ENCODE measurements at places on chromosomes 13 and 19.

- DNase-seq: no peak
Observed at GRCh38 chr13:97938706-97939475, 14.6 kb upstream of the IPO5 start.

DNA sequence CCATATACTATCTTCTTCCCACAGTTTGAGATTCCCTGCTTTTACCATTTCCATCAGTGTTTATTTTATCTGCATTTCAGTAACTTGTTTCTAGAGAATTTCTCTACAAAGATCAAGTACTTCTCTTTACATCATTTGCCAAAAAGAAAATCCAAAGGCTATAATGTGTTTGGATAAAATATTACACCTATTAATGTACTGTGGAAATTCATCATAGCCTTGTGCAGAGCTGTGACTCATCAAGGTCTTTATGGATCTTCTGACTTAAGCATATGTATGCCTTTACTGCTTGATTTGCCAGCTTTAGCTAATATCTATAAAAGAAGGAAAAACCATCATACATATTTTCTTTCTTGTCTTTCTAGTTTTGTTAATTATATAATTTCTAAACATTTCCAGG, 9.6 kb upstream of the HTR2A start:
- no peak for DNase-seq

GRCh38 chr13:99743094-99743493, 228.5 kb downstream of the ZIC5 start:
- DNase-seq: no peak

- DNase-seq: no peak
Observed at GRCh38 chr19:47056411-47056810, 8.0 kb upstream of the TMEM160 start.

GRCh38 chr19:51692468-51692867, 662 bp upstream of the SPACA6 start:
- DNase-seq: no peak

DNA sequence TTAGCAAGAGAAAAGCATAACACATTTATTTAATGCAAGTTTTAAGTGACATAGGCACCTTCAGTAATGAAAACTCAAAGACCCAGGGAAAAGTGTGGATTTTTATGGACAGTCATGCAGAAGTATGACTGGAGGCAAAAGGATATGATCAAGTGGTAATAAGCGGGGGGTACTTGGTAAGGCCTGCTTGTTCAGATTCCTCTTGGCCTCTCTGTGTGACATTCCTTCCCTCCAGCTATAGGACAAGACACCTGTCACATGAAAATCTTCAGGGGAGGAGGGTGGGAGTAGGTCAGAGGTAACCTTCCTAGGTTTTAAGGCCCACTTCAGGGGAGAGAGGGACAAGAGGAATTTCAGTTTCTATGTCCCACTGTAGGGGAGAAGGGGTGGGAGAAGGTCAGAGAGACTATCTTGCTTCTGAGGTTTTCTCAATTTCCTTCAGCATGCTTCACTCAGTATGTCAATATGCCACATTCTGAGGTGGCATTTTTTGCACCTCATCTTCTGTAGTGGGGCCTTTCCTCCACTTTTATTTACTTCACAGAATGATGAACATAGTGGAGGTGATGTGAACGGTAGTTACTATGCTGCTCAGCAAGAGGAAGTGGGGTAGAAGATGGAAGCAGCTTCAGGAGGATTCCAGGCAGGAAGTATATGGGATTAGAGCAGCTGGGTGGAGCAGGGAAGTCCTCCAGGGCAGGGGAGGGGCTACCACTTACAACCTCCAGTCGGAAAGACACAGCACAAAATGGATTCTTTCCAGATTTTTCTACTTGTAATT, 73.2 kb upstream of the RFC3 start:
- DNase-seq: no peak

DNA sequence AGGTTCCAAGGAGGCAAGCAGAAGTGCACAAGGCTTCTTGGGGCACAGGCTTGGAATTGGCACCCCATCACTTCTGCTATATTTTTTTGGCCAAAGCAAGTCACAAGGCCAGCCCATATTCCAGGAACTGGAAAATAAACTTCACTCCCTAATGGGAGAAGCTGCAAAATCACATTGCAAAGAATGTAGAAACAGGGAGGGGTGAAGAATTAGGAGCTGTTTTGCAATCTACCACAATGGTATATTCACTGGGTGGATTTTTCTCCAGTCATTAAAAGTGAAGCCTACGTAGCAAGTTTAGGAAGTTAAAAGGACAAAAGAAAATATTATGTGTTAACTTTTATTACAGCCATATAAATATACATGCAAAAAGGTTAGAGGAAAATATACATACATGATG, 464.8 kb downstream of the COG6 start:
- no peak for DNase-seq

DNA sequence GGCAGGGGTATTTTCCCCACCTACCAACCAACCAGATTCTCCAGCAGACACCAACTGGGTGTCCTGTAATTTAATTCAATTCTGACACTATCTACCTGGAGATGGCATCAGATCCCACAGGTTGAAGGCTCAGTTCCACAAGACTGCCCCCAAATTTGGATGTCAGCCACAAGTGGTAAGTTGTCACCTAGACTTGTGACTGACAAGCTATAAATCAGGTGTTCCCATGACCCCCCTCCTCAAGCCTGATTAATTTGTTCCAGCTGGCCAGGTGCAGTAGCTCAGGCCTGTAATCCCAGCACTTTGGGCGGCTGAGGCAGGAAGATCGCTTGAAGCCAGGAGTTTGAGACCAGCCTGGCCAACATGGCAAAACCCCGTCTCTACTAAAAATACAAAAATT, 10.6 kb upstream of the HAUS5 start:
- DNase-seq: no peak

GRCh38 chr19:38665950-38666662, 18.7 kb downstream of the ACTN4 start:
- DNase-seq: no peak

DNA sequence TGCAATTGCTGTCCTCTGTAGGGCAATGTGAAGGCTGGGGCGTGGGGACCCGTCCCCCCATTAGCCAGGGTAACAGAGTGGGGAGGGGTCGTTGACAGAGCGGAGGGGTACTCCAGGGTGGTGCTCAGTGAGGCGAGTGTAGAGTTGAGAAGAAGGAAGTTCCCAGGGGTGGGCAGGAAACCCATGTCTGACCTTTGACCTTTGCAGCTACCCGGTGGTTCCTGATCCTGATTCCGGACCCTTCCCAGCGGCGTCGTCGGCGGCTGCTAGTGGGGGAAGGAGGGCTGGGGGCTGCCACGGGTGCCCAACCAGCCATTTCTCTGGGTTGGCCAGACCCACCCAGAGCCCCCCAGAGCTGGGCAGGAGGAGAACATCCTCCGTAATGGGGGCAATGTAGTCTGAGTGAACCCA, 2.1 kb upstream of the PLVAP start:
- DNase-seq: no peak

- no peak for DNase-seq
Observed at GRCh38 chr13:29749401-29750182, 100.8 kb downstream of the UBL3 start.

DNA sequence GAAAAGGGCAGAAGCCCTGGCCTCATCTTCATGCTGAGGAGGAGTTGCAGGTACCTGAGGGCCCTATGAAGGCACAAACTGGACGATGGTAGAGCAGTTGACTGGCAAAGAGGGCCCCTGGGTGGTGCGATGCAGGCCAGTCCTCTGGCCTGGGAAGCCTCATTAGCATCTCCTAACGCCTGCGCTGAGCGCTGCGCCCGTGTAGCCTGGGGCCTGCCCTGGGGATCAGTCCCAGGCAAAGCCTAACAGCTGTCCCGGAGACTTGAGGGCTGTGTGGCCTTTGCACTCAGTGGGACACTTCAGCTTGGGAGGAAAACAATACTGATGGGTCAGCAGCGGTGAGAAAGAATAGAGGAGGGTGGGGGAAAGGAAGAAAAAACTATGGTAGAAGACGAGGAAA, 187.7 kb downstream of the RAP2A start:
- DNase-seq: no peak

DNA sequence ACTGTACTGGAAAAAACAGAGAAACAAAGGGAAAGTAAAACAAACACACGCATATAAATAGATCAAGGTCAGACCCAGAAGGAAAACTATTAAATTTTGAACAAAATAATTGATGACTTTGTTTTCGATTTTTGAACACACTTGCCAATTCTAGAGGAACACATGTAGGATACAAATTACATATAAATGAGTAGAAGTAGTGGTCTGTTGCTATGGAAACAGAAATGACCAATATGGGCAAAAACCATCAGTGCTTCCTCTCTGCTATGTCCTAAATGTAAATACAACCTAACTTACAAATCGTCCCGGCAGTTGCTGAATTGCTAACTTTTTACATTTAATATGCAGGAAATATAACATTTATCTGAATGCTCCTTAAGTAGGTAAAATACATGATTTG, 65.2 kb upstream of the POSTN start:
- DNase-seq: no peak

GRCh38 chr19:40312533-40312932, 27.4 kb upstream of the AKT2 start:
- DNase-seq: no peak

- DNase-seq: no peak
Observed at GRCh38 chr19:39052846-39053245, 20.5 kb upstream of the FBXO27 start.

DNA sequence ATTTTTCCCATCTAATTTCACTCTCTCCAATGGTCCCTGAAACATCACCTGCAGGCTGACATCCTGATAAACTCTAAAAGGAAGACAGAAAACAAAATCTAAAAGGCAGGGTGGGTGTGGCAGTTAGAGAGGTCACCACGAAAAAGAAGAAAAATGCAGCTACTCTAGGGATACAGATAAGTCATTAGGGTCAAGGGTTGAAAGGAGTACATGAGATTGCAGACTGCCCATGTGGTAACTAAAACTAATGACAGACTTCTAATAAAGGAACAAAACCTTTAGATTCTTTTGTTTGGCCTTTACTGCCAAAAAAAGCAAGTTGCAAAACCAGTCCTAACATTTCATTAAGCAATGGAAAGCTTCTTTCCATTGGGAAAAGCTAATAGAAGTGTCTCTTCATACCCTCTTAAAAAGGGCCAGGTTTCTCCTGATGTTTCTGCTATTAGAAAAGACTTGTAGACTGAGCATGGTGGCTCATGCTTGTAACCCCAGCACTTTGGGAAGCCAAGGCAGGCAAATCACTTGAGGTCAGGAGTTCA, 31.0 kb downstream of the THSD1 start:
- no peak for DNase-seq

- no peak for DNase-seq
Observed at GRCh38 chr13:92461402-92461801, 765.2 kb upstream of the GPC6 start.

GRCh38 chr13:45456196-45456972, 8.4 kb upstream of the COG3 start:
- no peak for DNase-seq

DNA sequence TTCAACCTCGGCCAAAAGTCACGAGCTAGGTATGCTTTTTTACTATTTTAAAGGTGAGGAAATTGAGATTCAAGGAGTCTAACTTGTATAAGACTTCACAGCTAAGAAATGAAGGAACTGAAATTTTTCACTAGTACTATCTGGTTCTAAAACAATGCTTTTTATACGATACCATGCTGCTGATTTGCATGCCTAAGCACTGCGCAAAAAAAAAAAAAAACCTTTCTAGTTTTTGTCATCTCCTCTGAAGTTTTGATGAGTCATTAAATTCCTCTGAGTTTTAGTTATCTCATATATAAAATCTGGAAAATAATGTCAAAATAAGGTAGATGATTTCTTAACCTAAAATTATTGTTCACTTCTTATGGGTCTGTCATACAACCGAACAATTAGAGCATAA, 28.0 kb upstream of the UFM1 start:
- no peak for DNase-seq

GRCh38 chr13:50887151-50887550, 22.4 kb upstream of the RNASEH2B start:
- DNase-seq: no peak

Measured in stimulated activated naive CD8-positive, alpha-beta T cell treated with anti-CD3 and anti-CD28 coated beads, Interleukin-15, amount 100 ng/mL, for 72 hours (primary cell).